Occipital lobe (tissue), 3 donors: ENCODE measurements at places on chromosomes 5 and 9.
A peak's percentile ranks its signal among the peaks of the same experiment; 100 is the strongest.

GRCh38 chr9:81823672-81824554, 104.3 kb upstream of the SPATA31D4 start:
- no peak for DNase-seq

- no peak for DNase-seq
Measured at GRCh38 chr5:54135042-54135441, 175.3 kb downstream of the ARL15 start.

GRCh38 chr5:160506006-160507004, 84.7 kb downstream of the PTTG1 start:
- peak; percentile 72 for DNase-seq

DNA sequence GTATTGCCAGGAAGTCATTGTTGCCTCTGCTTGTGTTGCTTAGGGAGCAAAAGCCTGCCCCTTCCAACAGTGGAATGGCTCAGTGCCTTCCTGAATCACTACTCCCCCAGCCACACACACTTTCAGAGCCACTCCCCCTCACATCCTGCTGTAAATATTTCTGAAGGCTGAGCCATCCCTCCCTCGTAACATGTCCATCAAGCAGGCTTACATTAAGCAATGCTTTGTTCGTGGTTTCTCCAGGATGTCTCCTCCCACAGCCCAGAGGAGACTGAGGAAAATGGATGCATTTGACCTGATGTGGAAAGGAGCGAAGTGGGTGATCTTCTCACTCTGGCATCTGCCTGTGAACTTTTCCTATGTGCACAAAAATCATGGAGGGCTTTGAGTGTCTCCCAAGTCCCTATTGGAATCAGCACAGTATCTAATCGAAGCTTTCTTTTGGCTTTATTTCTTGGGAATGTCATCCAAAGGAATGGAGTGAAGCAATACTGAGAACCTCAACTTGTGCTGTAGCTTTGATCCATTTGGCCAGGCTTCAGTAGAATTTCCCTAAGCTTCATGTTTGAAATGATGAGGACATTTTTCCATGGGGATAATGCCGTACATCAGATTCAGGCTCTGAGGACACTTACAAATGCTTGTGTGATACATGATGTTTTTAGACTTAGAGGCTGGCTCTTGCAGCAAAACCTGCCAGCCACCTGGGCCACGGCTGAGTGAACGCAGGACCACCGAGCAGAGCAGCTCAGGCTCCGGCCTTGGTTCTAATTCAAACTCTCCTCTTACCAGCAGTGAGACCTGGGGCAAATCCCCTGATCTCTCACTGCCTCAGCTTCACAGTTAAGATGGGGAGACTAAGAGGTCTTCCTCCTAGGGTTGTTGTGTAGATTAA, 389.1 kb downstream of the ENC1 start:
- peak; percentile 45 for DNase-seq

GRCh38 chr5:23721336-23721735, 213.9 kb downstream of the PRDM9 start:
- no peak for DNase-seq

DNA sequence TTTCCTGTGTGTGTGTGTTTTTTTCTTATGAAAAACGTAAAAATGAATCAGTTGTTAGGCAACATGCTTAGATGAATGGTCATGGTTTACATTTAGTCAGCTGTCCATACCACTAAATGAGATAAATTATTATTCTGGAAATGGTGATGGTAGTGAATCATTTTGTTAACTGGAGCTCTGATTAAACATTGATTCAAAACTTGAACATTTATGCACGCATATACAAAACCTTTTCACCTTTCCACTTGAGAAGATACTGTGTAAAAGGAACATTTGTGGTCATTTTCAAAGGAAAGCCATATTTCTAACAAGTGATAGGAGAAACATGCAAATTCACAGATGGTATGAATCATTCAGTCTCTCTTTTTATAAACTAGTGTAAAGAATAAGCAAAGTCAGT, 162.0 kb downstream of the SLC25A46 start:
- no peak for DNase-seq

DNA sequence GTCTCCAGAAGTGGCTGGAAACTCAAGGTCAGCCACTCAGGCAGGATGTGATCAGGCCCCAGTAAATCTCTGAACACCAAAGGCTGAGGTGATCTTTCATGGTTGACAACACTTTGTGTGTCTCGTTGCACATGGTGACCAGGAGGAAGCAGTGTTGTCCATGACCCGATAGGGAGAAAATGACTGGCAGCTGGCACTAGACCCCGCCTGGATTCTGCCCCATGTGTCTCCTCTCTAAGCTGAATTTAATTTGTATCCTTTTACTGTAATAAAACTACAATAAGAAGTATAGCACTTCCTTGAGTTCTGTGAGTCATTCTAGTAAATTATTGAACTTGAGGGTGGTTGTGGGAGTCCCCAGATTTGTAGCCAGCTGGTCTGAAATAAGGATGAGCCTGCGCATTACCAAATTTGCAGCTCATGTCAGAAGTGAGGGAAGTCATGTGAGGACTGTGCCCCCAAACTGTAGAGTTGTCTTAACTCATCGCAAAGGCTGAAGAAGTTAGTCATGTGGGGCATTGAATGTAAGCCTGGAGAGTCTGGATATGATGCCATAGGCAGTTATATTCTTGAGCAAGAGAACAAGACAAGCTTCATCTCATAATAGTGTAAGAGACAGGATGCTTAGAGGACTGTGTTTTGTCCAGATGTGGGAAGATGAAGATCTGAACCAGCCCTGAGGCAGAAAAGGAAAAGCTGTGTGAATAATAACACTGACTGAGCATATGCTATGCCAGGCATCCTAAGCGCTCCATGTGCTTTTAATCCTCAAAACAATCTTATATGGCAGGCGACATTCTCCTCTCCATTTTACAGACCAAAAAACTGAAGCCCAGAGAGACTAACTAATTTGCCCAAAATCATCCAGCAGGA, 55.9 kb downstream of the TMEM215 start:
- no peak for DNase-seq

DNA sequence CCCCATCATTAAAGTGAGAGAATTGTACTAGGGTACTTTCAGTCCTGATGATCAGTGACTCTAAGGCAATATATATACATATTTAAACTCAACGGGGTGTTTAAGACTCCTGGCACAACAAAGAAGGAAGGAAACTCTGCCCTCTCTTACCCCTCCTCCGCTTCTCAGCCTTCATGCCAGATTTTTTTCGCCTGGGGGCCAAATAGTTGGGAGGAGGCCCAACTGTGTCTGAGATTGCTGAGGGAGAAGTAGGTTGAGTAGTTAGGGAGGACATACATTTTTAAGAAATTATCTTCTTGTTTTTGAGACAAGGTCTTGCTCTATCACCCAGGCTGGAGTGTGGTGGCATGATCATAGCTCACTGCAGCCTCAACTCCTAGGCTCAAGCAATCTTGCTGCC, 127.7 kb upstream of the SHB start:
- DNase-seq, result no peak

- no peak for DNase-seq
Measured at GRCh38 chr9:20441711-20442423, 180.4 kb downstream of the MLLT3 start.

- DNase-seq, result no peak
Measured at GRCh38 chr5:124274949-124275348, 471.5 kb downstream of the ZNF608 start.

- DNase-seq, result no peak
Measured at GRCh38 chr5:159668556-159668955, 247.7 kb upstream of the ADRA1B start.

DNA sequence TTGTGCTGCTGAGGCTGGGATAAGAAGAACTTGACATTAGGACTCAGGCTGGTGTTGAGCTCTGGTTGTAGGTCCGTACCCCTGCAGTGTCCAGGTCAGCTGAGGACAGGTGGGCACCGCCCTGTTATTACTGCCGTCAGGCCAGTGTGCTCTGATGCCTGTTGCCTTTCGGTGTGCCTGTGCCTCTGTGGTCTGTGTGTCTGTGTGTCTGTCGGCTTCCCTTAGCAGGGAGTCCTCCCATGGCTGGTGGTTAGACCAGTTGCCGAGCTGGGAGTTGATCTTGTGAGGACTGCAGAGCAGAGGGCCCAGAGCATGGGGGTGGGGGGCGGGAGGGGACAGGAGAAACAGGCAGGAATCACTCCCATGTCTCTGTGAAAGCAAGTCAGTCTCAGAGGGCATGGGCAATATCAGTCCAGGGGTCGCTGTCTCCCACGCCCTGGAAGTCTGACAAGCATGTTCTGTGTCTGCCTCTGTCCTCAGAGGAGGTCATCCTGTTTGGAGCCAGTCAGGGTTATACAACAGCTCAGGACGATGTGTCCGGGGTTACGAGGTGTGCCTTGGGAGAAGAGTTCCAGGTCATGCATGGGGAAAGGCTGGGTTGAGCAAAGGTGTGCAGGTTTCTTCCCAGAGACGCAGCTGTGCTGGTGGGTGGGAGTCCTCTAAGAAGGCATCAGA, 67.3 kb upstream of the GARNL3 start:
- no peak for DNase-seq

- DNase-seq, result no peak
Measured at GRCh38 chr5:65394087-65394486, 87.6 kb downstream of the ADAMTS6 start.

GRCh38 chr5:124156415-124156996, 589.9 kb downstream of the ZNF608 start:
- DNase-seq, result no peak

GRCh38 chr9:14652729-14653377, 40.4 kb downstream of the ZDHHC21 start:
- DNase-seq, result no peak

DNA sequence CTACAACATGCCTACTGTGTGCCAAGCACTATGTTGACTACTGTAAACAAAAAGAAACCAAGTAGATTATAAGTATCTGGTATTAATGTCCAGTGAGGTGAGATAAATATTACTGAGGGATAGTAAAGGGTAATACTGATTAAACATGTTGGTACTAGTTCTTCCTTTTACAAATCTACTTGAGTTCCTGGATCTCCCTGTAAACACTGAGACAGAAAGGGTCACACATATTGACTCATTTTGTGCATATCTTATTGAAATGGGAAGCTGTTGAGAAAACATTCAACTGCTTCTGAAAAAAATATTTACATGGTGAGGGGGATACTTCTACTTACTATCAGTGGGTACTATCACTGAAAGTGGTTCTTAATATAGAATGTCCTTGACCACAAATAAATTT, 24.3 kb downstream of the EFNA5 start:
- no peak for DNase-seq

GRCh38 chr5:133390416-133391353, 221.7 kb downstream of the FSTL4 start:
- DNase-seq, result no peak
